ENCODE measurements at places on chromosomes 16 and 17. TPM values are rescaled to one million over a fixed set of nuclear protein-coding genes. Genes with fewer than 3 reads are reported as not detected.
A peak's percentile ranks its signal among the peaks of the same experiment; 100 is the strongest.

- no peaks in the 10 kb centered on the region for H3K36me3 ChIP-seq
- H3K4me1 ChIP-seq = no peaks in the 10 kb centered on the region
- no peak overlapping the region for H3K4me3 ChIP-seq
- DNase-seq = no peak
Measured at GRCh38 chr17:79145548-79145947, 70.9 kb downstream of the ENGASE start.

The OR1G1 gene
- not detected for polyA plus RNA-seq

The BAHCC1 gene
- polyA plus RNA-seq = 5.1 TPM

- no peak overlapping the region for H3K4me3 ChIP-seq
- H3K36me3 ChIP-seq = no peaks in the 10 kb centered on the region
- DNase-seq = no peak
Measured at GRCh38 chr17:58383892-58384462, 32.0 kb upstream of the SUPT4H1 start.

DNA sequence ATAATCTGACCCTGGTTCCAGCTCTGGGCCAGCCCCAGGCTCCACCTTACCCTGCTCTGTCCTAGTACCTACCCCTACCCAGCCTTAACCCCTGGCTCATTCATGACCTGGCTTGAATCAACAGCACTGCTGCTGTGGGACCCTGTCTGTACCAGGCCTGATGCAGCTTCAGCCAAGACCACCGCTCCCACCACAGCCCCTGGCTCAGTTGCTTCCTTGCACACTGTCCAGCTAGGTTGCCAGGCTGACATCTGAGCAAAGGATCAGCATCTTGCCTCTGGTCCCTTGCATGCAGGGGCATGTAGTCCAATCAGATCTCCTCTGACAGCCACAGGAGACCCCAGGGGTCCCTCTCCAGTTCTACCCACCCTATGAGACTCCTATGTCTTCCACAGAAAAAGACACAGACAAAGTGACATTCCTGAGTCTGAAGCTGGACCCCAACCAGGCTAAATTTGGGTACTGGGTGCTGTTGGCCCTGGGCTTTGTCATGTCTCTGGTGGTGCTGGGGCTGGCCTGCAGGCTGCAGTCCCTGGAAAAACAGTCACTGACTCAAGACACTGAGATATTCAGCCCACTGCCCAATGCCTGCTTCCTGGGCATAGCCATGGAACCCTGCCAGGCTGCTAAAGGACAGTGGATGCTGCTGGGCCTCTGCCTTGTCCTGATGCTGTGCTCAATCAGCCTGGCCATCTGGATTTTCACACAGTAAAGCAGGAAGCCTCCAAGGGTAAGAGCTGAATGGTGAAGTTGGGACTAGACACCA lies 3.9 kb upstream of the KCNH6 start:
- H3K27ac ChIP-seq = no peak overlapping the region
- H3K4me3 ChIP-seq = no peak overlapping the region
- H3K4me1 ChIP-seq = peaks cover 5% of the 10 kb centered on the region
- H3K27me3 ChIP-seq = peaks cover 9% of the 10 kb centered on the region
- no peak for DNase-seq

- no peak overlapping the region for H3K27ac ChIP-seq
- H3K27me3 ChIP-seq = no peaks in the 10 kb centered on the region
- H3K4me1 ChIP-seq = no peaks in the 10 kb centered on the region
- no peak for DNase-seq
Measured at GRCh38 chr16:55756963-55757362, 75.9 kb downstream of the CES1 start.

DNA sequence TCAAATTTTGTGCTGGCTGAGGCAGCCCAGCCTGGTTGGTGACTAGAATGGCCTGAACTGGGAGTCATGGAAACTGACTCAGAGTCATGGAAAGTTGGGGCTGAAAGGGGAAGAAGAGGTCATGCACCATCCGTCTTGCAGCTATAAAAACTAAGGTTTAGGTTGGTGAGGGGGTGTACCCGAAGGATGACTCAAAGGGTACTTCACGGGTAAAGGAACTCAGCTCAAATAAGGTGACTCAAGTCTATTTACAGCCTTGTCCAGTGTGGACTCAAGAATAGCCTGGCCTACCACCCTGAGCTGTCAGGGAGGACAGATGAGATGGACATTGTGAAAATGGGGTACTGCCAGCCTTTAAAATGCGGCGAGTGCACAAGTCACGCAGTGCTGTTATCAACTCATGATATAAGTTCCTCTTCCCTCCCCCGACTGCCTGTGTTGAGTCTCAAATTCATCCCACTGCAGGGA lies 18.6 kb downstream of the CD300LB start:
- peaks cover 15% of the 10 kb centered on the region for H3K27me3 ChIP-seq
- H3K4me1 ChIP-seq = no peaks in the 10 kb centered on the region
- H3K4me3 ChIP-seq = no peak overlapping the region
- no peak overlapping the region for H3K27ac ChIP-seq
- H3K36me3 ChIP-seq = no peaks in the 10 kb centered on the region
- peak; percentile 25 for DNase-seq

The TEX19 gene
- not detected for polyA plus RNA-seq

GRCh38 chr16:87048038-87048729 lies 269.0 kb downstream of the C16orf95 start:
- no peaks in the 10 kb centered on the region for H3K36me3 ChIP-seq
- H3K4me3 ChIP-seq = no peak overlapping the region

The LRRC37A gene
- polyA plus RNA-seq = 0.68 TPM

The GCGR gene
- polyA plus RNA-seq = 0.38 TPM

The TMUB2 gene
- polyA plus RNA-seq = 37.8 TPM

The SOX8 gene
- 1.1 TPM for polyA plus RNA-seq

The PRAC2 gene
- not detected for polyA plus RNA-seq

The PDIA2 gene
- 142 TPM for polyA plus RNA-seq

DNA sequence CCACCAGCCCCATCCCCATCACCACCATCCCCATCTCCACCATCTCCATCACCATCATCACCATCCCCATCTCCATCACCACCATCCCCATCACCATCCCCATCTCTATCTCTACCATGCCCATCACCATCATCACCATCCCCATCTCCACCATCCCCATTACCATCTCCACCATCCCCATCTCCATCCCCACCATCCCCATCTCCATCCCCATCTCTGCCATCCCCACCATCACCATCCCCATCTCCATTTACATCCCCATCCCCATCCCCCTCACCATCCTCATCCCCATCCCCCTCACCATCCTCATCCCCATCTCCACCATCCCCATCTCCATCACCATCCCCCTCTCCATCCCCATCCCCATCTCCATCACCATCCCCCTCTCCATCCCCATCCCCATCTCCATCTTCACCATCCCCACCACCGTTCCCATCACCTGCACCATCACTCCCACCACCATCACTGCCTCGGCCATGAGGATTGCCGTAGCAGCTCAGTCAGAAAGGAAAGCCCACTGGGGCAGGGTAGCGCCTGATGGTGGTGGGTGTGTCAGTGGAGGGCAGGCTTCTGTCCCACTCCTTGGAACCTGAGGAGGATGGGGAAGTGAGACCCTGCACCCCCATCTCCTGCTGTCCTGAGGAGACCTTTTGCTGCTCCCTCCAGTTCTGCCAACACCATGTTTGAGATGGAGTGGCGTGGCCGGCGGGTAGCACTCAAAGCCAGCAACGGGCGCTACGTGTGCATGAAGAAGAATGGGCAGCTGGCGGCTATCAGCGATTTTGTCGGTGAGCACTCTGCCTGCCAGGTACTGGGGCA lies 7.5 kb downstream of the FSCN2 start:
- H3K27ac ChIP-seq = no peak overlapping the region
- peaks cover 29% of the 10 kb centered on the region for H3K36me3 ChIP-seq
- peaks cover 23% of the 10 kb centered on the region for H3K4me1 ChIP-seq
- no peak overlapping the region for H3K4me3 ChIP-seq
- DNase-seq = no peak
- peaks cover 56% of the 10 kb centered on the region for H3K27me3 ChIP-seq

DNA sequence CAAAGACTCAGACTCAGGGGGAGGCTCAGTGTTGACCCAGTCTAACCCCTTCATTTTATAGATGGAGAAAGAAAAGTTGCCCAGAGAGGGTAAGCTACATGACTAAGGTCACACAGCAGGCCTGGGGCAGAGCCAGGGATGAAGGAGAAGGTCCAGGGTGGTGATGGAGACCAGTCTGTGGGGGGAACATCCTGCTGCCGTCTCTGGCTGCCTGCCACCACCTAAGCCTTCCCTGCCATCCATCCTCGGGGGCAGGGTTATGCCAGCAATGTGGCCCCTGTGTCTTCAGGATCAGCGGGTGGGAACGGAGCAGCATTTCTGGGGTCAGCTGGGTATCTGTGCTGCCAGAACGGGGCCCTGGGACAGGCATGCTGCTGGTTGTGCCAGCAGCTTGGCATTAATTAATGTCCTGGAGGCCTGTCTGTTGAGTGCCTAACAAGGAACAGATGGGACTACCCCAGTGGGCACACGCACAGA lies 5.5 kb downstream of the DOK4 start:
- no peaks in the 10 kb centered on the region for H3K27me3 ChIP-seq
- H3K36me3 ChIP-seq = no peaks in the 10 kb centered on the region
- peak overlapping the region; percentile 87 for H3K27ac ChIP-seq
- DNase-seq = no peak
- H3K4me1 ChIP-seq = peaks cover 84% of the 10 kb centered on the region

DNA sequence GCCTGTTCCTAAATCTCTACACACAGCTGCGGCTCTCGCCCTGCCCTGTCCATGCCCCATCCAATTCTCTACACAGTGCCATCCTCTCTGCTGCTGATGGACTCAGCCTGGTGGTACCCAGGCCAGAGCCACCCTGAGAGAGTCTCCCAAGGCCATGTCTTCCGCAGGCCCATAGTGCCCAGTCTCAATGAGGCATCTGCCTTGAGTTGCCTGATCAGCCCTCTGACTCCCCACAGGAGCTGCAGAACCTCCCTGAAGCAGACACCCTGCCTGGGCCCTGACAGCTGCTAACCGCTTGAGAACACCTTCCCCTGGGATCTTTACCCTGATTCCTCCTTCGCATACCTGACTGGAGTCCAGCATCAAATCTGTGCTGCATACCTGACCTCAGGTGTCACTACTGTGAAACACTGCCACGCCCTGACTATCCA lies 13.3 kb downstream of the TSPOAP1 start:
- no peaks in the 10 kb centered on the region for H3K27me3 ChIP-seq
- H3K4me1 ChIP-seq = no peaks in the 10 kb centered on the region
- no peaks in the 10 kb centered on the region for H3K36me3 ChIP-seq
- no peak overlapping the region for H3K27ac ChIP-seq
- H3K4me3 ChIP-seq = no peak overlapping the region

DNA sequence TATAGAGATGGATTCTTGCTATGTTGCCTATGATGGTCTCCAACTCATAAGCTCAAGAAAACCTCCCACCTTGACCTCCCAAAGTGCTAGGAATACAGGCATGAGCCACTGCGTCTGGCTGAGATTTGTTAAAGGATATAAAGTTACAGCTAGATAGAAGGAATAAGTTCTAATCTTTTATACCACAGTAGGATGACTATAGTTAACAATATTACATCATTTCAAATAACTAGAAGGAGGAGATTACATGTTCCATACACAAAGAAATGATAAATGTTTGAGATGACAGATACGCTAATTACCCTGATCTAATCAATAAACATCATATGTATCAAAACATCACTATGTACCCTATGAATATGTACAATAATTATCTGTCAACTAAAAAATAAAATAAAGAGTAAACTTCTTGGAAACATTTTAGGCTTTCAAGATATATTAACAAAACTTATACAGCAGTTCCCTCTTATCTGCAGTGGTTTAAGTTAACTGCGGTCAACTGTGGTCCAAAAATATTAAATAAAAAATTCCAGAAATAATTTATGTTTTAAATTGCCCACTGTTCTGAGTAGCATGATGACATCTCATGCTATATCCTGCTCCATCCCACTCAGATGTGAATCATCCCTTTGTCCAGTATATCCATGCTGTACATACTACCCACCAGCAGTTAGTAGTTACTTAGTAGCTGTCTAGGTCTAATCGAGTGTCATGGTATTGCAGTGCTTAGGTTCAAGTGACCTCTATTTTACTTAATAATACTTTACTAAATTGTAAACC lies 129.2 kb upstream of the NACA2 start:
- no peak overlapping the region for H3K27ac ChIP-seq
- H3K4me1 ChIP-seq = no peaks in the 10 kb centered on the region
- H3K27me3 ChIP-seq = no peaks in the 10 kb centered on the region
- no peak for DNase-seq
- H3K4me3 ChIP-seq = no peak overlapping the region

The USP43 gene
- 3.8 TPM for polyA plus RNA-seq

The ERN2 gene
- 18.2 TPM for polyA plus RNA-seq

The RAMP2 gene
- 8.6 TPM for polyA plus RNA-seq

The EPN3 gene
- polyA plus RNA-seq = 40.6 TPM

DNA sequence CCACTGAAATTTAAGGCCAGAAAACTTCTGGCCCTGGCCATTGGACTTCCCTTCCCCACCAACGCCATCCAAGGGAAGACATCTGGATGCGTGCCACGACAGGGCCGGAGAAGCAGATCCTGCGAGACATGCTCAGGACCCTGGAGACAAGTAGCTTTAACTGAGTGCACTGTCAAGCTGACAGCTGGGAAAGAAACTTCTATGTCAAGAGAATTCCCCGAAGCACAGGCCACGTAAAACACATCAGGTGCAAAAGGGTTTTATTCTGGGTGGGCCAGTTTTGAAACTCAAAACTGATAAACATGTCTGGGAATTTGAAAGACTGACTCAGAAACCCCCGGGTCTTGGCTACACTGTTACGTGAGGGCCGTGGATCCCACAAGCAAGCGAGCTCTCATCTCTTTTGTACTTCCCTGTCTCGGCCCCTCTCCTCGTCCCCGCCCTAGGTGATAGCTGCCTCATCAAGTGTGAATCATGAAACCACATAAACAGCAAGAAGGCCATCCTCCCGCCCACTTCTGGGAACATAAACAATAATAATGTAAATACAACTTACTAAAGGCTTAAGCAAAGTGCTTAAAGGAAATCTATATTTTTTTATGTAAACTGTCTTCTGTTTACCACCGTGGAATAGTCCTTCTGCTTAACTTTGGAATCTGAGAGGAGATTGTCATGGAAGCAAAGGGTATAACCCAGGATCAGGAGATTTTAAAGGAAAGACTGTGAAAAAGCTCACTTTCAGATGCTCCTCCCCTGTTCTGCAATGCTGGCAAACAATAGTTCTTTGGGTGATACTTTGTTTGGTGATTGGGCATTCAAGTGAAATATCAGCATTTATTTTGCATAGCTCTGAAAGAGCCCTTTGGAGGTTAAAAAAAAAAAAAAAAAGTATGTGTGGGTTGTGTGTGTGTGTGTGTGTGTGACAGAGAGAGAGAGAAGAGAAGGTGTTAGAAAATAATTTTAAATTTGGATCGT lies 406.0 kb upstream of the MAF start:
- H3K4me3 ChIP-seq = no peak overlapping the region
- no peak for DNase-seq
- H3K4me1 ChIP-seq = no peaks in the 10 kb centered on the region
- no peaks in the 10 kb centered on the region for H3K36me3 ChIP-seq
- H3K27me3 ChIP-seq = no peaks in the 10 kb centered on the region
- H3K27ac ChIP-seq = peak overlapping the region; percentile 57

The CNGB1 gene
- polyA plus RNA-seq = 0.08 TPM

GRCh38 chr16:83365166-83365565 lies 442.6 kb upstream of the HSBP1 start:
- no peaks in the 10 kb centered on the region for H3K4me1 ChIP-seq
- H3K27me3 ChIP-seq = no peaks in the 10 kb centered on the region
- no peak for DNase-seq
- H3K27ac ChIP-seq = no peak overlapping the region
- no peaks in the 10 kb centered on the region for H3K36me3 ChIP-seq
- no peak overlapping the region for H3K4me3 ChIP-seq

- H3K4me1 ChIP-seq = no peaks in the 10 kb centered on the region
- peak; percentile 26 for DNase-seq
- H3K36me3 ChIP-seq = no peaks in the 10 kb centered on the region
Measured at GRCh38 chr16:64933885-64934284, 188.0 kb downstream of the CDH11 start.

All from stomach (tissue), 19 donors.